Germinal center (tissue), 1 donor: ENCODE measurements at places on chromosomes 3 and 15.

GRCh38 chr3:100163787-100164186, 49.5 kb upstream of the FILIP1L start:
- DNase-seq: no peak

DNA sequence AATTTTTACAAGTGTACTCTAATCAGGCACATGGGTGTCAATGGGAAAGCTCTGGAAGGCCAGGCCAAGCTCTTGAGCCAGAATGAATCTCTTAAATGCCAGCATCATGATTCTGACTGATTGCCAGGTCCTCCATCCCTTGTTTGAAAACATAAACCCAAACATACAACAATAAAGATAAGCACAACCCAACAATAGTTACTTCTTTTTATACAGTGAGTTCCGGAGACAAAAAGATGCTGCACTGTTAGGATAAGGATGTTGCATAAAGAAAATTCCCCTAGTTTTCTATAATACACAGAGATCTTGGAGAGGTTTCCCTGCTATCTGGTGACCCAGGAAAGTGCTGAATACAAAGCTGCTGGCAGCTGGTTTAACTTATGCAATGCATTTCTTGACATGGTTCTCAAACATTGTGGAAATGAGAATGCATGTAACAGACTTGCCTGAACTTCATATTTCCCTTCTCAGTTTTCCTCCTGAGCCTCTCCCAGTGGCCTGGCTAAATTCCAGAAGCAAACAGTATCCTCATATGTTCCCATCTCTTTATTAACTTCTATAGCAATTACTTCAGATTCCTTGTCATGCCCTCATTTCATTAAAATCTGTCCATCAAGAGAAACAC, 180.1 kb upstream of the PRICKLE2 start:
- no peak for DNase-seq

- DNase-seq: no peak
Measured at GRCh38 chr3:152260026-152260425, 8.7 kb upstream of the MBNL1 start.

- DNase-seq: no peak
Measured at GRCh38 chr3:38131621-38132369, 5.1 kb downstream of the ACAA1 start.

- DNase-seq: no peak
Measured at GRCh38 chr15:27426805-27427204, 455.8 kb downstream of the GABRG3 start.

- no peak for DNase-seq
Measured at GRCh38 chr3:46501702-46502101, 3.9 kb downstream of the RTP3 start.
